GM13977 (cell line): ENCODE measurements at places on chromosomes 4 and X.

DNA sequence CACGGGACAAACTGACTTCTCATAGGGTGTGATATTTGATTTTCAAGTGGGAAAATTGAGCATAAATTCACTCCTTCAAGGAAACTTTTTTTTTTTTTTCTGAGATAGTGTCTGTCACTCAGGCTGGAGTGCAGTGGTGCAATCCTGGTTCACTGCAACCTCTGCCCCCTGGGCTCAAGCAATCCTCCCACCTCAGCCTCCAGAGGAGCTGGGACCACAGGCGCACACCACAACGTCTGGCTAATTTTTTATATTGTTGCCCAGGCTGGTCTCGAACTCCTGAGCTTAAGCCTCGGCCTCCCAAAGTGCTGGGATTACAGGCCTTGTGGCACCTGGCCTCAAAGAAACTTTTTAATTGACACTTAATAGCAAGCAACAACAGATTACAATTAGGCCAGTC, 13.8 kb downstream of the CLDN34 start:
- no peak for DNase-seq

- DNase-seq, result no peak
Measured at GRCh38 chrX:149121206-149121920, 383.7 kb downstream of the IDS start.

DNA sequence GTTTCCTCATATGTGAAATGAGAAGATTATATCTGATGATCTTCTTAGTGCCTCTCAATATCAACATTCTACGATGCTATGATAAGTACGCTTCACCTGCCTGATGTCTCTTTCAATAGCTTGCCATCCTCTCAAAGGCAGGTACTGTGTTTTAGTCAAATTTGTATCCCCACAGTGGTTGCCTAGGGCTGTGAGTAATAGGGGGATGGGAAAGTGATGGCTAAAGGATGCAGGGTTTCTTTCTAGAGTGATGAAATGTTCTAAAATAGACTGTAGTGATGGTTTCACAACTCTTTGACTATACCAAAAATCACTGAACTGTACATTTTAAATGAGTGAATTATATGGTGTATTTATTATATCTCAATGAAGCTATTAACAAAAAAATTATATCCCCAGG, 142.8 kb downstream of the HS6ST2 start:
- DNase-seq, result no peak

GRCh38 chr4:180437601-180438000, 1805.6 kb upstream of the TENM3 start:
- DNase-seq, result no peak

DNA sequence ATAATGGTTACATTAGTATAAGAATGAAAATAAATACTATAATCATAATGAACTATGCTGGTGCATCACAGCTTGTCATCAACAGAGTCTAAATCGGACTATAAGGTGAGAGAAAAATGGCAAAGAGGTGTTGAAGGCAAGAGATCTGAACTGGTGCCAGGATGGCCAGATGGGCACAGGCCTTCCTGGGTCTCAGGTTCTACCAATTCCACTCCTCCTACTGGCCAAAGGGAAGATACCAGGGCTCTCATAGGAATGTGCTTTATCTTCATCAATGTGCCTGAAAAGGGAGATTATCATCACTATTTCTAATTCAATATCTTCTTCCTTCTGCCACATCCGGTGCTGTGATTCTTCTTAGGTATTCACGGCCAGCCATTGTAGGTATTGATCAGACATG, 107.6 kb downstream of the GASK1B start:
- no peak for DNase-seq

GRCh38 chr4:15926486-15926885, 12.1 kb downstream of the FGFBP1 start:
- DNase-seq, result no peak

DNA sequence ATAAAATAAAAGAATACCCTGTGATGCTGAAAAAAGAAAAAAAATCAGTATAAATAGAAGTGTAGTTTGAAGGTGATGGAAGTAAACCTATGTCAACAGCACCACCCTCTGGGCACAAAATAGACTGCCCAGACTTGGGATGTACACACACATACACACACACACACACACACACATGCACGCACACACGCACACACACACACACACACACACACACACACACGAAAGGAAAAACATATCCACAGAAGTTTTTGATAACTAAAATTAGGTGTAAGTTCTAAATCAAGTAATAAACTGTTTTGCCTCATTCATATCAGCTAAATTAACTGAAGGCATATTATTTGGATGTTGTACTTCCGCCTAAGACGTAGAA, 40.5 kb downstream of the ANXA5 start:
- peak; percentile 5 for DNase-seq

- no peak for DNase-seq
Measured at GRCh38 chr4:40337523-40337922, 2.4 kb downstream of the CHRNA9 start.

DNA sequence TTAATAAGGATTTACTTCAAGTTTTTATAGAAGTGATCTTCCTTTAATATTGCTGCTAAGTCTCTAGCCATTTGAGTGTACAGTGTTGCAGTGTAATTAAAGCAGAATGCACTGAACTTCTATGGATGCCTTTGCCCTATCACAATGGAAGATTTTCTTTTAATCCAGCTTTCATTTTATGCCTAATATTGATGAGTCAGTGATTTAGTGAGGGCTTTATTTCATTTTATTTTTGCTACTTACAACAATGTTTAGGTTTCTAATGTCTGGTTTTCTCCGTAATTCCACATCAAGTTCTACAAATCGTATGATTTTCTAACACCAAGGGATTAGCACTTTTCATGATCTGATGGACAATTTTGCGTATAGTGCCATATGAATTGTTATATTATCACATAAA, 504.1 kb downstream of the PCDH11X start:
- no peak for DNase-seq

DNA sequence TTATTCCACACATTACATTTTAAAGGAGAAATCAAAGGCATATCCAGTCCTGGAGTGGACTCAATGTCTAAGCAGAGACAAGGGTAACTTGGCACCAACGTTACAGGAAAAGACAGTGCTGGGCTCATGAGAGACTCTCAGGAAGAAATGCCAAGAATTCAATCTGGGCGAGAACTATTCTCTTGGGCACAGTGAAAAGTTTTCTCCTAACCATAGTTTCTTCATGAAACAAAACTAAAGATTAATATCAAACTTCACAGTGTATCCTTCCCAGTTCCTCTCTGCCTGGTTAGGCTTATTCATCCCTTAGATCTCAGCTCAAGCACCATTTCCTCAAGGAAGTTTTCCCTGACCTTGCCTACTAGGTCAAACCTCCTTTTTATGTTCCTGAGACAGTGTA, 109.4 kb upstream of the TLL1 start:
- DNase-seq, result no peak

GRCh38 chr4:185249105-185249504, 39.7 kb downstream of the SNX25 start:
- no peak for DNase-seq

DNA sequence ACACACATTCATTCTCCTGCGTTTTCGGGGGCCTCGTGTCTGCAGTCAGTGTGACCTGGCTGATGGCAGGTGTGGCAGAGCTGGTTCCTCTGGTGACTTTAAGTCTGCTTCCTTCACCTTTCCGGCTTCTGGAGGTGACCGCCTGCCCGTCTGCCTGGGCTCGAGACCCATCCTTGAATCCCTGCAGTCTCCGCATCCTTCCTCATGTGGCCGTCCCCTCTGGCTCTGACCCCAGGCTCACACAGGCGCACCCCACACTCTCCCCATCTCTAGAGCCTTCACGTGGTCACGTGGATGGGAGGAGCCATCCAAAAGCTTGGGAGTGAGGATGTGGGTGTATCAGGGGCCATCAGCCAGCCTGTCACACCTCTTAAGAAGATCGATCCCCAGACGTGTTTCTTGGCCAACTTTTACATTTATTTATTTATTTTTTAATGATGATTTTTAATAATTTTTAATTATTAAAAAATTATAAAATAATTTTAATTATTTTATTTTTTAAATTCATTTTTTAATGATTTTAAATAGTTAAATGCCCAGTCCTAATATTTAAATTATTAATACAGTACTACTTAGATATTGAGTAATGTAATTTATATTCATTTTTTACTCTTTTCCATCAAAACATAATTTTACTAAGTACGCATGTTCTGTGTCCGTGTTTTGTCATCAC, 20.9 kb downstream of the RGS12 start:
- DNase-seq, result no peak

- no peak for DNase-seq
Measured at GRCh38 chr4:110669663-110670062, 46.8 kb upstream of the PITX2 start.

DNA sequence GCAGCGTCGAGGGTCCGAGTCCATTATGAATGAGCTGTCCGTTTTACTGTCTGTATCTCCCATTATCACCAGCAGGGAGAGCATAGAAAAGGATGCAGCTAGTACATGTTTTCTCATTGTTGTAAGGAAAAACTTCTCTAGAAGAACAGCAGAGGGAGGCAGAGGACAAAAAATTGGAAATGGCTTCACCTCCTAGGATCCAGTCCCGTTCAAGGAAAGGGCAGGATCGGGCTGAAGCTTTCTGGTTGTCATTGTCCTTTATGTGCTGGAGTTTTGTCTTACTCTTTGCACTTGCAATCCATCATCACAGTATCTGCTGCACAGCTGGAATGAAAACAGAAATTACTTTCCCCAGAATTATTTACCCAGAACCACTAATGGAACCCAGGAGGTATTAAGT, 14.7 kb downstream of the NDP start:
- peak; percentile 37 for DNase-seq

DNA sequence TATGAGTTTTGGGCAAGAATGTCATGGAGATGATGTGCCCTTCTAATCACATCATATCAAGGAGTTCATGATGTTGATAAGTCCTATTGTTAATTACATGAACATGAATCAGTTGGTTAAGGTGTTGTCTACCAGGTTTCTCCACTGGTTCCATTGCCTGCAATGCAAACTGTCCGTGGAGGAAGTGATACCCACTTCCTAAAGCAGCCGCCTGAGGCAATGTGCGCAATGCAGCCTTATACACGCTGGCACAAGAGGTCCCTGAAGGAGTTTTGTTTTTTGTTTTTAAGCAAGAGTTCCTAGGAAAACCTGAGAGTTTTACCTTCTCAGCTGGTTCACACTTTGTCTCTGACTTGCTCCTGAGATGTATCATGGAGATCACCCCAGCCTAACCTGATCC, 5.9 kb upstream of the GPKOW start:
- DNase-seq, result no peak

DNA sequence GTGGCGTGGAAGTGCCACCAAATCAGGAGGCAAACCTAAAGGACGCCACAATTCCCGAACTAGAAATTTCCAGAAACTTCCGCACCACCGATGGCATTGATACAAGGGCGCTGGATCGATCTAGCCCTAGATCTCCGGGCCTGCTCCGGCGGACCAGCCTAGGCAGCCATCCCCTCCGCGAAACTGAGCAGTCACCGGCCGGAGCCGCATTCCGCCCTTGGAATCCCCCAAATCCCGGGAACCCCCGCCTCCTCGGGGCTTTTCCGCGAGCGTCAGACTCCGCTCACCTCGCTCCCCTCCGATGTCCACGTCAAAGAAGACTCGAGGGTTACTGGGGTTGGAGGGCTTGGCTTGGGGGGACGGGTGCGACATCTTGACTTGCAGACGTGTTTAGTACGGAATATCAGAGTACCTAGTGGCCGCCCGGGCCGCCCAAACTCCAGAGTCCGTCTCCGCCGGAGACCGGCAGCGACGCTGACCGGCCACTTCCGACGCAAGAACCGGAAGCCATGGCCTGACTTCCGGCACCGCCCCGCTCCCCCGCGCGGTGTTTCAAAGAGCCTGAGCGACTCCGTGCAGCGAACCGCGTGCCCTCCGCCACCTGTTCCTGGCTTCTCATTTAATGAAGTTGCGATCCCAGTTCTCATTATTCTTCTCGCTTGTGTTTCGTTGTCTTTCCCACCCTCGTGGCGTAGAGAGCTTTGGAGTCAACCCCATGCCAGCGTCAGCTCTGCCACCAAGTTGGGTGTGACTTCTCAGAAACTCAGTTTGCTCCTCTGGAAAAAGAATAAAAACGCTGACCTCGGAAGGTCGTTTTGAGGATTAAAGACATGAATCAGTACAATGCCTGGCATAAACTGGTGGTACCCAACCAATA, at the start of gene PPID:
TSS of gene PPID (minus strand) at position 480 of the 877 bp plus-strand sequence. CDS start at position 372, 108 bp downstream.
- peak; percentile 84 for DNase-seq

DNA sequence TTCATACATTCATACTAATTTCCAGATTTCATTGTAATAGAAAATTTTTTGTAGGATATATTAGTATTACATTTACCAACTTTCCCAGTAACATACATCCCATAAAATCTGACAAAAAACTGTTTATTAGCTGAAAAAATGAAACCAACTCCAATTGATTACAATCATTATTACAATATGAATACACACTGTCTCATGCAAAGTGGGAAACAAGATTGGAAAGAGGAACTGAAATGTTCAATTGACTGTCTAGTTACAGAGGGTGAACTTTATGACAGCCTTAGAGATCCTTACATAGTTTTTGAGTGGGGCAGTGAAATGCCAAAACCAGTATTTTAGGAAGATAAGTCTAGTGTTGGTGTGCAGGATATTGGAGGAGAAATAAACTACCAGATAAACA, 2.3 kb upstream of the AMBN start:
- peak; percentile 14 for DNase-seq

- DNase-seq, result no peak
Measured at GRCh38 chr4:102734116-102734515, 26.7 kb downstream of the MANBA start.

DNA sequence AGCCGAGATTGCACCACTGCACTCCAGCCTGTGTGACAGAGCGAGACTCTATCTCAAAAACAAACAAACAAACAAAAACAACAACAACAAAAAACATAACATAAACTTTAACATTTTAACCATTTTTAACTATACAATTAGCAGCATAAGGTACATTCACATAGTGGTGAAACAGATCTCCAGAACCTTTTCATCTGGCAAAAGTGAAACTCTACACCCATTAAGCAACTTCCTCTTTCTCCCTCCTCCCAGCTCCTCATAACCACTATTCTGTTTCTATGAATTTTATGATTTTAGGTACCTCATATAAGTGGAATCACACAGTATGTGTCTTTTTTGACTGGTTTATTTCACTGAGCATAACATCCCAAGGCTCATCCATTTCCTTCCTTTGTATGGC, 103.6 kb downstream of the FAM13A start:
- no peak for DNase-seq

DNA sequence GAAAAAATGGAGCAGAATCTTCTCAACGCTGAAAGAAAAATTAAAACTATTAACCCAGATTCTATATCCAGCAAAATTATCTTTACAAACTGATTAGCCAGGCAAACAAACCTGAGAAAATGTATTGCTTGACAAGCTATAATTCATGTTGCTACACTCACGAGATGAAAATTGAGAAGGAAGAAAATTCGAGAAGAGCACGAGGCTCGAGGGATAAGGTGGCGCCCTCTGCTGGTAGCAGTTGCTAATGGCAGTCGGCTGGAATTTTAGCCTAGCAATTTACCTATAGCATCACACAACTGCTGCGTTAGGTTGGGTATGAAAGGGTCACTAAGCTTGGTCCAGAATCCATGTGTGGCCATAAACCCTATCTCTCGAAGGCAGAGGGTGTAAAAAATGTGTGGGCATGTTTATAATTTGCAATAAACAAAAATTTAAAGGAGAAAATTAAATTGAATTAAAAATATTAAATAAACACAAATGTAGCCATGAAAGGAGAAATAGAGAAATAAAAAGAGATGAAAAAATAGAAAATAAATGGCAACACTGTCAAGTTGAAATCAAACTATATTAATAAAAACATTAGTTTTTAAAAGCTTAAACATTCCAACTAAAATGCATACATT, 126.6 kb downstream of the PPP4R3C start:
- peak; percentile 29 for DNase-seq
